Stimulated activated CD4-positive, alpha-beta T cell treated with anti-CD3 and anti-CD28 coated beads, Interleukin-12 subunit alpha, Interleukin-12 subunit beta, amount 100 ng/mL, for 24 hours (primary cell): ENCODE measurements at places on chromosomes 1 and 21.

GRCh38 chr1:204350857-204351573, 8.7 kb downstream of the PLEKHA6 start:
- DNase-seq, result no peak

GRCh38 chr1:77926561-77927357, 38.3 kb downstream of the NEXN start:
- DNase-seq, result no peak

DNA sequence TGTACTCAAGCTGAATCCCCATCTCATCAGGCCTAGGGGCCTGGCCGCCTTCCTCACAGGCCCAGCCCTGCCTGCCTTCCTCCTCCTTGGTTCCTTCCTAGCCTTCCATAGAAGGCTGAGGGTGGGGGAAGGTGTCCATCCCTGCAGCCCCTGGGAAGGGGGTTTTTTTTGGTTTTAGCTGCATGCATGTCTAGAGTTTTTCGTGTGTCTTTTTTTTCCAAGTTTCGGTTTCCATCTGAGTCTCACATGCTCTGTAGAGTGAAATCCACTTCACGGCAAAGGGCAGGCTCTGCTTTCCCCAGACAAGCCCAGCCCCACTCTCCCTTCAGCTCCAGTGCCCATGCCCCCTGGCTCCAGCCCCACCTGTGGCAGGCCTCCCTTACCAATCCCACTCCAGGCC, 32.1 kb downstream of the GRHL3 start:
- DNase-seq, result no peak

DNA sequence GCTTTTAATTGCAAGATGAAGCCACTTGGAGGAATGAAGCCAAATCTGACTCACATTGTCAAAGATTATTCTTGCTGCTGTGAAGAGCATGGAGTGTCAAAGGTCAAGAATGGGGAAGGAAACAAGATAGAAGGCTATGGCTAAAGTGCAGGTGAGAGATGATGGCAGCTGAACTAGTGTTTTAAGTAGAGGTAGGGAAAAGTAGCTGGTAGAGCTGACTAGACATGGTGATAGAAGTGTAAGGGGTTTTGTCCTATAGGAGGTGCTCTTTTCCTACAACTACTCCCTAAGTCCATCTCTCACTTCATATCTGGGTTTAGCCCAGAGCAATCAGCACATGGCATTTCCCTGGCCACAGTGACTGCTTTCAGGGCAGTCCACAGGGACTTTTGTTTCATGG, 11.8 kb downstream of the UBE2T start:
- no peak for DNase-seq

DNA sequence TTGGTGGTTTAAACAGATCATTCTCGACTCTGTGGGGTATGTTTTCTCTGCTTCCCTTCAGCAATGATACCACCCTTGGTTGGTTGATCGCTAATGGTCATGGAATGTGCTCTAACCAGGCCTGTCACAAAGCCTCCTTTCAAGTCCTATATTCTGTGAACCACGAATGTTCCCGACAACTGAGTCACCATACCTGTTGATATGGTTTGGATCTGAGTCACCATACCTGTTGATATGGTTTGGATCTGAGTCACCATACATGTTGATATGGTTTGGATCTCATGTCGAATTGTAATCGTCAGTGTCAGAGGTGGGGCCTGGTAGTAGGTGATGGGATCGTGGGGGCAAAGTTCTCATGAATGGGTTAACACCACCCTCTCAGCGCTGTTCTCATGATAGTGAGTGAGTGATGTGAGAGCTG, 10.2 kb upstream of the CAMK2N1 start:
- peak; percentile 20 for DNase-seq

GRCh38 chr1:14304381-14304865, 294.1 kb upstream of the KAZN start:
- DNase-seq, result no peak

- no peak for DNase-seq
These were observed 11.0 kb downstream of the COL6A1 start for GRCh38 chr21:45992301-45993209.

DNA sequence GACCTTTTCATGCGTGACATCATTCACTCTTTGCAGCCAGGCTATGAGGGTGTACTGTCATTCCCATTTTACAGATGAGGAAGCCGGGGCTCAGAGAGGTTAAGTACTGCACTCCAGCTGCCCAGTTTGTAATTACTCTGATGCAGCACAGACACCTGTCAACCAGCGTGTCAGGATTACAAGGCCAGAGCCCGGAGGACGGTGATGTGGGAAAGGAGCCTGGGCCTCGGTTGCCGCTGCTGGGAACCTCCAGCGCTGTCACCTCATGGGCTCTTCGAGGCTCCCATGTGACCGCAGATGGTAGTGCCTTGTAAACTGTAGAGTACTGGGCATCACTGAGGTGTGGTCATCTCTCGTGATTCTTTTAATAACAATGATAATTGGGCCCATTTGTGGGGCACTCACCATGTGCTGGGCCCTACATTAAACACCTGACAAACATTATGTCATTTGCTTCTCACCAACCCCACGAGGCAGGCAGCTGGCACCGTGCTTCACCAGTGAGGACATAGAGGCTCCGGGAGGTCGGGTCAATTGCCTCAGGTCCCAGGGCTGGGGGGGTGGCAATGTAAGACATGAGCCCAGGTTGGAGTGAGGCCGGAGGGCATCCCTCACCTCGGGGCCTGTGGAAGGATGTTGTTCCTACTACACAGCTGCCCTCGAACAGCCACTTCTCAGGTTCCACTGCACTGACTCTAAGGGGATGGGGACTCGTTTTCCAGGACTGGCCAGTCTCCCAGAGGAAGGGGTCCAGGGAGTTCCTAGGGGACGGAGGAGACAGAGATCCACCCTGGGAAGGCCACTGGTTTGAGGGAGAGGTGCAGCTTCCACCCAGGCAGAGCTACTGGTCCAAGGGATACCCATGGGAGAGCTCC, 42.8 kb upstream of the PADI1 start:
- no peak for DNase-seq

DNA sequence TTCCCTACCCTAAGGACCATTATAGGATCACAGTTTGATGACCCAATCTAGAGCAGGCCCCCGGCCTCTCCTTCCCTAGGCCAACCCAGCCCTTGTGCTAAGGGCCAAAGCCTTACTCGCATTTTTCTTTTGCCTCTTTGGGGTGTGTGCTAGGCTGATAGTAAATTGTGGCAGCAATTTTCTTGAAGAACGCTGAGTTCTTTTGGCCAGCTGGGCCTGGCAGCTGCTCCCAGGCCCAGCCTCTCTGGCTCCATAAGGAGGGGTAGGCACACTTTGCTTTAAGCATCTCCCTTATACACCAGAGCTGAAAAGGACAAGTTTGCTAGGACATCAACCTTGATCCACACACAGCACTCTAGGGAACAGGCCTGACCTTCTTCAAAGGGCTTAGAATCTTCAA, 4.2 kb downstream of the OLFML2B start:
- DNase-seq, result no peak

GRCh38 chr21:35405981-35406380, 356.9 kb upstream of the RUNX1 start:
- no peak for DNase-seq

GRCh38 chr1:21175670-21176581, 771 bp downstream of the EIF4G3 start:
- DNase-seq, result peak; percentile 16

GRCh38 chr1:45584351-45585109, 689 bp downstream of the NASP start:
- peak; percentile 70 for DNase-seq

DNA sequence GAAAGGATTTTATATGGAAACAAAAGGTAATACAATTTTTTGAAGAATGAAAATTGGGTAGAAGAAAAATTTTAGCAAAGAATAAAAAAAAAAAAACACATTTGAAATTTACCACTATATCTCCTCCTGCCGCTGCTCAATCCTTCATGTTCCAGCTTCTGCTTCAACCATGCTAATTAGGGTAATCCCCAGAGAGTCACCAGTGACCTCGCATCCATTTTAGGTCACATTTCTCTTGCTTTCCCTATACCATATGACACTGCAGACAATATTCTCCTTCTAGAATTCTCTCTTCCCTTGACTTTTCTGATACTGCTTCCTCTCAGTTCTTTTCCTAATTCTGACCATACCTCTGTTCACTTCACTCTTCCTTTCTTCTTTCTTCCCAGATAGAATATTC, 237.1 kb downstream of the USH2A start:
- DNase-seq, result no peak

DNA sequence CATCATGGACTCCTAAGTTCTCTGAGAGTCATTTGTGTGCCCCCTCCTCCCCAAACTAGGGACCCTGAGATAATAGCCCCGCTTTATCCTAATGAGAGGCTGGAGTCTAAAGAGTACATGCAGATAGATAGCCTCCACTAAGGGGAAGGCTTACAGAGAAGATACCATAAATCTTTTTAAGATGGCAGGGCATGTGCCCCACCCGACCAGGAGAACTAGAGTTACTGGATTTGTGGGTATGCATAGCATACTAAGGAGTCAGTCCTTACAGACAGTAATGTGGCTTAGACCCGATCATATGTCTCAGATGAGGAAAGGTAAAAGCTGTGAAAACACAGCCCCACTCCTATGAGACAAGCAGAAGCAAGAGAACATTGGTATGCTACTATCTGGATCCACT, 25.7 kb upstream of the PKN2 start:
- no peak for DNase-seq

GRCh38 chr21:42151948-42152220, 67.1 kb upstream of the ABCG1 start:
- no peak for DNase-seq

GRCh38 chr1:64540265-64540791, 70.4 kb downstream of the CACHD1 start:
- no peak for DNase-seq

DNA sequence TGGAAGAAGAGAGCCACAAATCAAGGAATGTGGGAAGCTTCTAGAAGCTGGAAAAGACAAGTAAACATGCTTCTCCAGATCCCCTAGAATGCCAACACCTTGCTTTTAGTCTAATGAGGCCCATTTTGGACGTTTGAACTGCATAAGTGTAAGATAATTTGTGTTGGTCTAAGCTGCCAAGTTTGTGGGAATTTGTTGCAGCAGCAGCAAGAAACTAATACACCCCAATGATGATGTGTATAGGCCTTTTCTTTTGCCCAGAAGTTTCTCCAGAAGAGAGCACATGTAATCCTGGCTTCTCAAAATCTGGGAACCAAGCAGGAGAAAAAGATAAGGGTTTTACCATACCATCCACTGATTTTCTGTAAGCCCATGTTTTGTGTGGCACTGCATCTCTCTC, 96.1 kb upstream of the DPT start:
- no peak for DNase-seq

DNA sequence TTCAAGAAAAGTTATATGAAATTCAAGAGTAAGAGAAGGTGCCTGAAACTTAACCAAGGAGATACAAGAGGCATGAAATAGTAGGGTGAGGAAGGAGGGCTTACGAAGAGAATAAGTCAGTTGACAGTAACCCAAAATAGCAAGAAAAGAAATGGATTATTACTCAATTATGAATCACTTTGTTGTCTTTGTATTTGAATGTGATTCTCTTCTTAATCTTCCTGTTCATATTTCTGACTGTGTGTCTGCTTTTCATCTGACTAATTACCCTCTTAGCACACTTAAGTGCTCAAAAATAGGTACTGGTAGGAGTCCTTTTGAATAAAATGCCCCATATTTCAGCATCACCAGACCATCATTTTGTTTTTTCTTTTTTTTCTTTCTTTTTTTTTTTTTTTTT, 39.4 kb downstream of the GLMN start:
- no peak for DNase-seq

GRCh38 chr1:2611621-2612437, 21.0 kb downstream of the MMEL1 start:
- no peak for DNase-seq

DNA sequence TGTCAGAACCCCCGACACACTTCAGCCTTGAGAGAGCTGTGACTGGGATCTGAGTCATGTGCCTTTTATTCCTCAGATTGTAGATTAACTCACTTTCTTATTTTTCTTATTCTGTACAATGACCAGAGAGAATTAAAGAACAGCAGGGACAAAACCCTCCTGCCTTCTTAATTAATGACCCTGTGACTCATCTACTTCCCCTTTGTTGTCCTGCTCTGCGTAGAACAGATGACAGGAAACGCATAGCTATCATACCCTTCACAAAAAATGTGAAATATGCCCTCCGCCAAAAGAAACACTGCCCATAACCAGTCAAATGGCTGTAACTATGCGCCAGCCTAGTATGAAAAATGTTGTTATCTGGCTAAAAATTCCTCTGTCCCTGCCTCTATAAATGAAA, 9.1 kb upstream of the PADI2 start:
- no peak for DNase-seq

- DNase-seq, result no peak
These were observed 3.2 kb upstream of the MAP1LC3C start for GRCh38 chr1:242002072-242002471.

DNA sequence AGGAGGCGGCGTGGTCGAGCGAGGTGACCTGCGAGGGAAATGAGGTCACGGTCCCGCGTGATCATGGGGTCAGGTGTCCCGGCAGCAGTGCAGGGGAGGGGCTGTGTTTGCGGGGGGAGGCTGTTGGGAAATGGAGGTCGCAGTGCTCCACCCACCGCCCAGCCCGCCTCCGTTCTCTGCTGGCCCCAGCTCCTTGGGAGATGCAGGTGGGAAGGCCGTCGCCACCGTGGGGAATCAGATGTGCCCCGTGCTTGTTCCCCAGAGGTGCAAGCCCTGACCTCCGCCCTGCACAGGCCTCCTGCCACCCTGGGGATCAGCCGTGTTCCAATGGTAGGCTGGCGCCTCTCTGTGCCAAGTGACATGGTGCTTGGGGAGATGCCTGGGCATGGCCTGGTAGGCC, 95.7 kb downstream of the PRDM16 start:
- no peak for DNase-seq

- DNase-seq, result no peak
These were observed 47.6 kb downstream of the B3GALT5 start for GRCh38 chr21:39660191-39660980.

GRCh38 chr1:103448560-103448959, 76.9 kb upstream of the RNPC3 start:
- no peak for DNase-seq

DNA sequence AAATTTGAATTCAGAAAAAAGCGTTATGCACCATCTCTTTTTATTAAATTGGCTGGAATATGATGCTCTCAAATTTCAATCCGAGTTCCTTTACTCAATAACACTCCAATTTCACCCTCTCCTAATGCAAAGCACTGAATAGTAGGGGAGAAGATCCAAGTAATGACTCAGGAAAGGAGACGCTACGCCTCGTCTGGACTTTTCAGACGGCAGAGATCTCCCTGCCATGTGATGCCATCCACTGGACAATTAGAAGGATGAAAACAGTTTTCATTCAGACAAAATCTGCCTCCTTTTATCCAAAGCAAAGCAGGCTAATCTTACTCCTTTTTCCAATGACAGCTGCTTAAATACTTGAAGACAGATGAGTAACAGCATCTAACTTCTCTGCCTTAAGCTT, 242.4 kb upstream of the GREM2 start:
- no peak for DNase-seq

- DNase-seq, result no peak
These were observed 3.2 kb downstream of the ATP1B1 start for GRCh38 chr1:169109561-169110134.

DNA sequence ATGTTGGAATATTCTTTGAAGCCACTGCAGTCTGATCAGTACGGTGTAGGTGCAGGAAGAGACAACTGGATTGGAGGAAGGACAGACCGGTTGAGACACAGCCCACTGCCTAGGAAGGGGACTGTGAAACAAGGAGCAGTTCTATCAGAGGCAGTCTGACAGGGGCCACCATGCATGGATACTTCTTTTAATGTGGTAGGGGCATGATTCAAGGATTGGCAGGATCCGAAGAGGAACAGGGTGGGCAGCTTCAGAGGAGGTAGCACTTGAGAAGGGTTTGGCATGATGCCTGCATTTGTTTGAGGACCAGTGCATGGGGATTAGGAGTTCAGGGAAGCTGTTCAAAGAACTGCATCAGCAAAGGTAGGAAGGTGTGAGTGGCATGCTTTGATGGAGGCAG, 167.9 kb downstream of the DYRK1A start:
- no peak for DNase-seq
